ENCODE measurements at places on chromosomes 1 and 21.

DNA sequence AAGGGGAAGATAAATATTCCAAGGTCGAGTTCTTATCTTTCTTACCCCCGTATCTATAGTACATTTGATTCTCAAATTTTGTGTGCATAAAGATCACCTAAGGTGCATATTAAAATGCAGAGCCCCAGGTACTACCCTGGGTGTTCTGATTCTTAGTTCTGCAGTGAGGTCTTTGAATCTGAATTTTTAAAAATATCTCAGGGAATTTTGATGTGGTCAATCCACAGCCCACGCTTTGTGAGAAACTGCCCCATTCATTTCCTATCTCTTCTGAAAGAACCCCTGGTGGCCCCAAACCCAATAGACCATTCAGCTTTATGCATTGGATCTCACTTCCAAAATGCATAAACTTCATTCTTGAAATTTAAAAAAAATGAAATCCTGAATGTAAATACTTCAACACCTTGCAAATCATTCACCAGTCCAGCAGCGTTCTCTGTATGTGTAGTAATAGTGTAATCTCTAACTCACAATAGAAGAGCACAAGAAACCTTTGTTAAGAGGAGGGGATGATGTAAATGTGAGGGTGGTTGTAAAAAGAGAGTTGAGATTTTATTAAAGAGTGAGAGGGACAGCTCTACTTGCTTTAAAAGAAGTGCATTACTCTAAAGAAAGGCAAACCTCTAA, 108.8 kb upstream of the ZP4 start:
- DNase-seq, result no peak

GRCh38 chr1:159914252-159915018, 10.9 kb downstream of the TAGLN2 start:
- no peak for DNase-seq

GRCh38 chr1:166721145-166721544, 118.1 kb upstream of the POGK start:
- no peak for DNase-seq

- DNase-seq, result no peak
Measured at GRCh38 chr21:33069994-33070743, at the start of gene OLIG1. Gene OLIG1 (plus strand): TSS chr21:33070141. CDS start chr21:33070247, 106 bp downstream.

- no peak for DNase-seq
Measured at GRCh38 chr1:214404154-214404553, 123.2 kb downstream of the SMYD2 start.

GRCh38 chr1:33615546-33615945, 143.1 kb downstream of the ZSCAN20 start:
- no peak for DNase-seq

- no peak for DNase-seq
Measured at GRCh38 chr1:2415337-2415736, 3.0 kb upstream of the PEX10 start.

- DNase-seq, result no peak
Measured at GRCh38 chr1:167345386-167345733, 124.7 kb downstream of the POU2F1 start.

DNA sequence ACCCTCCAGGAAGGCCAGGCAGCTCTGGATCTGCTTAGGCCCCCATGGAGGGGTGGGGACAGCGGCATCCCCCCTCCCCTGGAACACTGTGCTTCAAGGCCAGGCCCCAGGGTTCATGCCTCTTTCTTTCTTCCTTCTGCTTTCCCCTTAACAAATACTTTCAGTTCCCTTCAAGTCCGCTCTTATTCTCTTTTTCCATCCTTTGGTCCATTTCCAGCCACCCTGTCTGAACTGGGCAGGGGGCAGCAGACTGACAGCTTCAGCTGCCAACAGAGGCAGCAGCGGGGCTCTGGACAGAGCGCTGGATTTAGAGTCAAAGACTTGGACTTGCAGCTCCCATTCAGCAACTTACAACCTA, 1.1 kb upstream of the CD244 start:
- DNase-seq, result no peak

GRCh38 chr1:107272321-107272720, 131.5 kb downstream of the NTNG1 start:
- no peak for DNase-seq
